NCI-H524 (cell line): ENCODE measurements at places on chromosomes 5 and 9.

DNA sequence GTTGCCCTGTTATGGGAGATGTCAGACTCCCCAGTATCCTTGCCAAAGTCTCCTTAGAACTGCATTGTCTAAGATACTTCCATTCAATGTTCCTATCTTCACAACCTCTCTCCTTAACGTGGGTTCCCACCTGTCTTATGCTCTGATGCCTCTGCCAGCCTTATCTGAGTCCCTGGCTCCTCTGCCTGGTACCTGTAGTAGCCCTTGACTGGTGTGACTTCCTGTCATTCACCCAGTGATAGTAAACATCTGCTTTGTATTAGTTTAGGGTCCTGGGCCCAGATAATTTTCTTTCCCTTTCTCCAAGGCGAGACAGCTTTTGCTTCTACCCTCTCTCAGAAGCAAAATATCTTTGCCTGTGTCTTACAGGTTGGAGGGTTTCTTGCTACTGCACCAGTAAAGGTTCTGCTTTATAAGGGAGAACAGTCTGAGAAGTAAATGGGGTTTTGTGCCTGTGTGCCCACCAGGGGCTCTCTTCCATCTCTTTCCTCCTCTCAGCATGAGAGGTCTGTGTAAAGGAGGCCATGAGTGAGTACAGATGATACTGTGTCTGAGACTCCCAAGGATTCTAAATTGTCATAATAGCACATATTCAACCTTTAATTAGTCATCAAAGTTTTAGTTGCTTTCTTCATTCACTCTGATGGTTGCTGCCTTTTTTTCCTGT is 220.8 kb downstream of the PRR16 start:
- DNase-seq = no peak

GRCh38 chr9:137023583-137023991 is 4.5 kb downstream of the ABCA2 start:
- no peak for DNase-seq

DNA sequence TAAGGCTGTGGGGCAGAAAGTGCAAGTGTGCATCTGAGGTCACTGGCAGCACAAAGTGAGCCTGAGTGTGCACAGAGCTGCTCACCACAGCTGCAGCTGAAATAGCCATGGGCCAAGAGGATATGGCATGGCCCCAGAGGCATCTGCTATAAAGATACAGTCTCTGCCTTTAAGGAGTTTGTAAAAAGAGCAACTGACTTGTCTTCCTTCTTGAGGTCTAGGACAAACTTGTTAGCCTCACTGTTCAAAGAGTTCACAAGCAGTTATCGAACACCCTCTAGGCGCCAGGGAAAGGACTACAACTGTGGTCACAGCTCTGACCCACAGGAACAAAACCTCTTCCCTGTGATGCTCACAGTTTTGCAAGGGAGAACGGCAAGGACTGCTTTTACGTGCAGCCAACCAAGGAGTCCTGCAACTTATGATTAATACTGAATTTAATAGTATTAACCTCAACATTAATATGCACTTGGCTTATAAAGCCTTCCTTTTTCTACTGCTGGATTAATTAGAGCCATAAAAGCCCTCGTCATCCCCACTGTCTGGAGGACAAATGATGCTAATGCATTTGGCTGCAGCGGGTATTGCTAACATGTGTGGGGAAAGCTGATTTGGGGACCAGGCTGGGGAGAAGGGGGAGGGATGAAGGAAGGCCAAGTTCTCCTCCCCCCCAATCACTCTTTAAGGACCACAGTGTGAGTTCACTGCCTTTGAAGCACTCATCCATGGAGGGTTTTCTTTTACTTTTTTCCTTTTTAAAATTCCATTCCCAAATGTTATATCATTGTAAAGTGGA is 189.8 kb upstream of the TRIM32 start:
- DNase-seq = no peak

DNA sequence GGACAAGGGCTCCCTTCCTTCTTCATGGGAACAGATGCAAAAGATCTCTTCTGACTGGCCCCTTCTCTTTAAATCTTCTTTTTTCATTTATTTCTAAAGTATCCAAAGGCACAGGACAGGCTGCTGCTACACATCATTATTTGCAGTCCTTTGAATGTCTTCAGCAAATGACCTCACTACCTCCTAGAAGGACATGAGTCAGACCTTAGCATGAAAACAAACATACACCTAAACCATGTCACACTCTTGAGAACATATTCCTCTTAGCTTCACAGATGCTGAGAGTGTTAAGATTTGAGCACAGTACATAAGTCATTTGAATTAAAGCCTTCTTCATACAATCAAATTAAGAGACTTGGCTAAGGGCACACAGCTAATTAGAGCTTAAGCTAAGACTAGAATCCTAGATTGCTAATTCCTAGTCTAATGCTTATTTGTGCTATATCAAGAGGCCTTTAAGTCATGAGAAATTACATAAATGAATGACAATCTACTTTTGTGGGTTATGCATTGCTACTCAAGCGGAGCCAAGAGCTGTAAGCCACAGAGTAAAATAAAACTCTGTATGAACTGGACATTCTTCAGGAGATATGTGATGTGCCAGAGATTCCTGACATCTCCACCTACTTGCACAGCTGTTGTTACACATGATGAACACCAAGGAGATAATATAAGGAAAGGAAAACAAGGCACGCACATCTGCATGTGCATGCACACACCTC is 109.1 kb upstream of the PTGER4 start:
- no peak for DNase-seq

DNA sequence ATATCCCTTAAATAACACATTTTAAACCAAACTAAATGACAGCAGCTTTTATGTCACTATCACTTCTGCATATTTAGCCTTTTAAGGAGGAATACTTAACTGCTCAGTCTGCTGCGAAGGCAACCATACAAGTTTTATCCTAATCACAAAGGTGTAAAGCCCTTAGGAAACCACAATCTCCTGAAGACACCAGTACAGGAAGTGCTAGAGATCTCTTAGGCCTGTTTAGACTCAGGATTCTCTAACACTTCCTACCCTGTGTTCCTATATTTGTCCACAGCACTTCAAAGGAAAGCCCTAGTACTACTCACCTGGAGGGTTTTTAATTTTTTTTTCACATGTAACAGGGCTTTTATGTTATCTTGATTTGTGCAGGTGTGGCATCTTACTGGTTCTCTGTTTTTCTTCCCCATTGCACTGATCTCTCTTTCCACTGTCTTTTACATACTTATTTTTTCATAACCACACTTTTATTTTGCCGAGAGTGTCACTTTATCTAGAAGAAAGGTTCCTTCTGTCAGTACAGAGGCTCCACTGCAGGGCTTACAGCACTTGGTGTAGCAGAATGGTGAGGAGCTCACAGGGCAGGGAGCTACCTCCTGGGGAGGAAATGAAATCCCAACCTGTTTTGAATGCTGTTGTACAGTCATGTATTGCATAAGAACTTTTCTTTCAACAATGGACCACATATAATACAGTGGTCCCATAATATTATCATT is 1060.6 kb upstream of the ACO1 start:
- DNase-seq = no peak

- DNase-seq = no peak
Measured at GRCh38 chr5:1412163-1412562, 33.1 kb downstream of the SLC6A3 start.
